RWPE1 (cell line): ENCODE measurements at places on chromosomes 13 and 19.

DNA sequence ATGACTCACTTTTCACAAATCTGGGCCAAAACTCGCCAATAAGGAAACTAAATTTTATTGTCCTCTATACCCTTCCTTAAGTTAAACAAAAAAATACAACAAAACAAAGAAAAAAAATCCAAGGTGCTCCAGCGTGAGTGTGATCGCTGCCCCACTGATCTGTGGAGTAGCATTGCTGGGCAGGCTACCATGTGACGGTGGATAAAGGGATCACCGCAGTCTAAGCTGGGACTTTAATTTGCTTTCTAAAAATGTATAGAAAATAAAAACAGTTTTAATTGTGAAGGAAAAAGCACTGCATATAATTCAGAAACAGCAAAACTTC, 92.9 kb downstream of the FLT1 start:
- DNase-seq, result no peak

GRCh38 chr13:97913206-97913605, 40.3 kb upstream of the IPO5 start:
- DNase-seq, result no peak

GRCh38 chr13:104847922-104848321, 1687.5 kb downstream of the EFNB2 start:
- DNase-seq, result no peak

DNA sequence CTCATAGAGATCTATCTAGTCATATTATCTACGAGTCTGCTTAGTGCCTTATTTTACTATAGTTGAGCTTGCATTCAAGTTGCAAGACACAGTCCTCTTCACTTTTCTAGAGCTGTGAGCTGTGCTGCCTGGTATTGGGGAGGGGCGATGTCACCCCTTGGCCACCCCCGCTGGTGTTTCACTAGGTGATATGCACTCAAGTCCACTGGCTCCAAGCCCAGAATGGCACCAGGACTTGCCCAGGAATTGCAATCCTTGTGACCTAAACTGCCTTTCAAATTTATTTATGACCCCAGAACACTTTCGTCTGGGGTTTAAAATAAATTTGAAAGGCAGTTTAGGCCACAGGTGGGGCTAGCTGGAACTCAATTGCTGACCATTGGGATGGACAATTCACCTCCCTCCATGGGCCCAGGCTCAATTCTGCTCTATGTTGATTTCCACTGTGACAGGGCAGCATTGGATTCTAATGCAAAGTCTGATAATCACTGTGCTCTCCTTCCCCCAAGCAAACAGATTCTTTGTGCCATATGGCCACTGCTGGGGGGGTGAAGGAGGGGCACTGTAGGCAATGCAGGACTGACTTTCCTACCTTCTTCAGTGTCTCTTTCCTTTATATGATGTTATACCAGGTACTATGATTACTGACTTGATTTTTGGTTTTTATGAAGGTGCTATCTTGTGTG, 1244.2 kb upstream of the MIR17HG start:
- DNase-seq, result no peak

GRCh38 chr19:38378866-38379265, 4.5 kb downstream of the PSMD8 start:
- no peak for DNase-seq
